ENCODE measurements at places on chromosomes 13 and 19.

GRCh38 chr13:103839460-103839859, 773.2 kb upstream of the SLC10A2 start:
- DNase-seq: no peak

GRCh38 chr13:25147638-25148401, 24.3 kb downstream of the AMER2 start:
- no peak for DNase-seq

DNA sequence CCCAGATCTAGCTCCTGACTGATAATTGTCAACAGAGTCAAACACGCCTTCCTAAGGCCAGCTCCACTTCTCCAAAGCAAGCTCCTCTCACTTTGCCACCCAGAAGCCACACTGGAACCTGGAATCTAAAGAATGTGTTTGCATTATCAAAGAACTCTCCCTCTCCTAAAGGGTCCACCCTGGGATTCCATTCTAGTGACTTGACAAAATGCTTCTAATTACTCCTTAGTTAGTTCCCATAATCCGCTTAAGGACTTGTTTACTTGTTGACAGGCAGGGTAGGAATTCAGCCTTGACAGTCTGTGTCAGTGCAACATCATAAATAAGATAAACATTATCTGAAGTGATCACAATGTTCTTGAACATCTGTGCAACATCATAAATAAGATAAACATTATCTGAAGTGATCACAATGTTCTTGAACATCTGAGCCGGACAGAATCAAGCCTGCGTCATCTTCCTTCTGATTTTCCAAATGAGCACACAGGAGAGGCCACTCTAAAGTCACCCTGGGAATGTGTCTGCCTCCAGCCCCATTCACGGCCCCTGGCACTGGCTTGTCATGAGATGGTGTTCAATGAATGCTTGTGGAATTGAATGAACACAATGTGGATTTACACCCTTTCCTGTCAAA, 512.1 kb downstream of the IRS2 start:
- peak; percentile 68 for DNase-seq

DNA sequence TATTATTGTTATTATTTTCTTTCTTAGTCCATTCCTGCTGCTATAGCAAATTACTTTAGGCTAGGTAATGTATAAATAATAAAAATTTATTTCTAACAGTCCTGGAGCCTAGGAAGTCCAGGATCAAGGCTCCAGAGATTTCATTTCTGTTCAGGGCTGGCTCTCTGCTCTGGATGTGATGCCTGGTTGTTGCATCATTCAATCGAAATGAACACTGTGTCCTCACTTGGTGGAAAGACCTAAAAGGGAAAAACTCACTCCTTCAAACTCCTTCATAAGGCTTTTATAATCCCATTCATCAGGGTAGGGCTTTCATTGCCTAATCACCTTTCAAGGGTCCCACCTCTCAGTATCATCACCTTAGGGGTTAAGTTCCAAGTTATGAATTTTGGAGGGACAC, 395.0 kb downstream of the EFNB2 start:
- DNase-seq: no peak
